Stimulated activated CD4-positive, alpha-beta T cell treated with anti-CD3 and anti-CD28 coated beads, TNF-alpha, amount 100 ng/mL, for 1 hour (primary cell): ENCODE measurements at places on chromosomes 3 and 15.

- DNase-seq: no peak
Measured at GRCh38 chr3:103295974-103296570, 861.3 kb downstream of the ZPLD1 start.

- no peak for DNase-seq
Measured at GRCh38 chr3:64072126-64072525, 48.8 kb upstream of the PSMD6 start.

GRCh38 chr15:73930371-73930770 lies 4.1 kb downstream of the LOXL1 start:
- DNase-seq: no peak

- DNase-seq: no peak
Measured at GRCh38 chr3:187016639-187017345, 86.5 kb downstream of the ST6GAL1 start.

- DNase-seq: no peak
Measured at GRCh38 chr15:68471541-68471940, 39.6 kb upstream of the ITGA11 start.

GRCh38 chr15:94105760-94106159 lies 125.6 kb upstream of the MCTP2 start:
- DNase-seq: no peak
